Inflammatory macrophage treated with lipopolysaccharide for 4 hours (primary cell): ENCODE measurements at places on chromosomes 6 and 20.
A peak's percentile ranks its signal among the peaks of the same experiment; 100 is the strongest.

GRCh38 chr6:166648846-166649245 lies 21.8 kb upstream of the RPS6KA2 start:
- no peak for DNase-seq

- DNase-seq: peak; percentile 9
These were observed 19.2 kb downstream of the PDE7B start for GRCh38 chr6:135870722-135871121.

- peak; percentile 56 for DNase-seq
These were observed at the start of gene PPP1R3G for GRCh38 chr6:5084781-5085647. TSS of gene PPP1R3G (plus strand) at chr6:5085341. CDS start at chr6:5085486, 145 bp downstream.

DNA sequence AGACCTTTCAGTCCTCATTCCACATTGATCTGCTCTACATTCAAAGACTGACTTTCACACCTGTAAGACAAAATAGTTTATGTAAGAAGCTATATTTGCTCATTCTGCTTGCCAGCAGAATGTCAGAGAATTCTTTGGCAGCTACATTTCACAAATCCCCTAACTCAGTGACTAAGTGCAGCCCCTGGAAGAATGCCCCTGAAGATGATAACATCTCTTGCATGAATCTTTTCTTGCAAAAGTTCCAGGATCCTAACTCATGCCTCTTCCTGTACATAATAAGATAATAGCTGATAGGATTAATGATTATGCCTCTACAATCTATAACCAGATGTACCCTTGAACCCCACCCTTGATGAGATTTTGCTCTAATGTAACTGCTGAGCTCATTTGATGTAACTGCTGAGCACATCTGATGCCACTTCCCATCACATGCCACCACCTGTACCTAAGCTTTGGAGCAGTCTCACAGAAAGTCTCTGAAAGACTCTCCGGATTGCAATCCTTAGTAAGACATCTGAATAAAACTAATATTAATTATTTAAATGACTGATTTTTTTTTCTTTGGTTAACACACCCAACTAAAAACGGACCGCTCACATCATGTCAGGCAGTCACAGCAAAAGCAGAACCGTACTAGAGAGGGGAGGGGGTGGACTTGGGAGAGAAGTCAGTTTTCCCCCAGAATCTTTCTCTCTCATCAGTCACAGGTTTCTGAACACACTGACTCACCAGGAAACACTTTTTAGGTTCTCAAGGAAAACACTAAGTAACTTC lies 684 bp upstream of the DNAH8 start:
- DNase-seq: peak; percentile 15

- no peak for DNase-seq
These were observed 104.0 kb downstream of the TFAP2A start for GRCh38 chr6:10310826-10311225.

- DNase-seq: no peak
These were observed 31.3 kb upstream of the E2F3 start for GRCh38 chr6:20370393-20370792.
